Stimulated activated CD4-positive, alpha-beta T cell treated with anti-CD3 and anti-CD28 coated beads, Interleukin-1b, Interleukin-23, amount 100 ng/mL, for 1 hour (primary cell): ENCODE measurements at places on chromosomes 2 and 18.

DNA sequence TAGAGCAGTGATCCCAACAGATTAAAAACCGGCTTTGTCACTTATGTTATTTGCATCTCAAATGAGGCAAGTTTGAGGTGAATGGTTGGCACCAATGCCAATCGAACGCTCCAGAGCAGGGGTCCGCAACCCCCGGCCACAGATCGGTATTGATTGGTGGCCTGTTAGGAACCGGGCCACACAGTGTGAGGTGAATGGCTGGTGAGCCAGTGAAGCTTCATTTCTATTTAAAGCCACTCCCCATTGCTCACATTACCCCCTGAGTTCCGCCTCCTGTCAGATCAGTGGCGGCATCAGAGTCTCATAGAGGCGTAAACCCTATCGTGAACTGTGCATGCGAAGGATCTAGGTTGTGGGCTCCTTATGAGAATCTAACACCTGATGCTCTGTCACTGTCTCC is 132.0 kb downstream of the TMEM182 start:
- DNase-seq, result no peak

DNA sequence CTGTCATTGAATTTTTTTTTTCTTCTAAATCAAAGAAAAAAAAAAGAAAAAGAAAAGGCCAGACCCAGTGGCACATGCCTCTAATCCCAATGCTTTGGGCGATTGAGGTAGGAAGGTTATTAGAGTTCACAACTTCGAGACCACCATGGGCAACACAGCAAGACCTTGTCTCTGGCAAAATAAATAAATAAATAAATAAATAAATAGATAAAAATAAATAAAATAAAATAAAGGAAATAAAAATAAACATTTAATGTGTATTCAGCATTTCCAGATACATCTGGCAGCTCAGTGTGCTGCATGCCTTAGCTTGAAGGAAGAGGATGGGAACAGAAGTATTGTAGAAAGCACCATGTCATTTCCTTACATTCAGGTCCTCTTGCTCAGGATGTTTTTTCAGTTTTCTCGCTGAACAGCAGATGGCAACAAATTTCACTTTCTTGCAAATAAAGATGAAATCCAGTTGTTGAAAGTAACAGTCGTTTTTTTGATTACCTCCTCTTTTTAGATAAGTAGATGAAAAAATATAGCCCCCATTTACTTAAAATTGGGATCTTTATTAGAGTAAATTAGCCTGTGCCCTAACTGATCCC is 25.7 kb upstream of the FAM178B start:
- DNase-seq, result no peak

- DNase-seq, result no peak
Observed at GRCh38 chr2:190180313-190181122, 118.0 kb upstream of the MSTN start.

DNA sequence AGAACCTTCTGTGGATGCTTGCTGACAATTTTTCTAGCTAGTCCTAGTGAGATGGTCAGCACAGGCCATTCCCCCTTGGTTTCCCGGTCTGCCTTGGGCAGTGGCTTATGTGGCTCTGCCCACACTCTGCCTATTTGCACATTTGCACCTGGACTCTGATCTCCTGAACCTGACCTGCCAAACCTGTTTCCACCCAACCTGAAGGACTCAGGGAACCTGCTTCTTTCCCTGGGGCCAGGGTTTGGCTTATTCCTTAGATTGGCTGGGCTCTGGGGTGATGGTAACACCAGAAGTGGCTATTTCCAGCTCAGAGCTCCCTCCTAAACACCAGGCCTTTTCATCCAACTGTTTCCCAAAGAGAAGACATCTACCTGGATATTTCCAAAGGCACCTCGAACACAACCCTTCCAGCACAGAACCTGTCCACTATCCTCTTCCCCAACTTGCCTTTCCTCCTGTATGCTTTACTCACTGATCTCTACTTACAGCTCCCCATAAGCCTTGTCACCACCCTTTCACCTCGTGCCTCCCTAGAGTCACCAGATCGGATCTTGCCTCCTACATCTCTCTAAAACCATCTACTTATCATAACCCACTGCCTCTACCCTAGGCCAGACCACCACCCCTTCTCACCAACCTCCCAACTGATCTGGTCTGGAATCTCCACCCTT is 5.8 kb upstream of the MTA3 start:
- DNase-seq, result no peak

GRCh38 chr18:25077944-25078723 is 273.8 kb downstream of the ZNF521 start:
- no peak for DNase-seq

- no peak for DNase-seq
Observed at GRCh38 chr18:21064347-21064746, 47.3 kb downstream of the ROCK1 start.

- DNase-seq, result no peak
Observed at GRCh38 chr2:78910376-78910775, 115.1 kb upstream of the REG3G start.

DNA sequence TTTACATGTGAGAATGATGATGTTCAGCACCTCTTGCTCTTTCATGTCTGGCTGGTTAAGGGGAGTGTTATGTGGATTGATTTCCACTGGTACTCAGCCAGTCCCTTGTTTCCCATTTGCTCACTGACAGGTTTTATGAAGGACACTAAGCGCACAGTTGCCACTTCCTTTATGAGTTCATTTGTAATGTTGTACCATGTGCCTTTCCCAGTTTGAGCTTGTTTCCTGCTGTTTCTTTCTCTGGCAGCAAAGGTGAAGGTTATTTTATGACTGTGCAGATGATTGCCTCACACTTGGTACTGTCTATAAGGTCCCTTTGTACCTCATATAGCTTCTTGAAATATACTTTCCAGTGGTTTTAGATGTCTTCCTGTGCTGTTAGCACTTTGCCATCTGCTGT is 1700.5 kb upstream of the TMEFF2 start:
- no peak for DNase-seq

- no peak for DNase-seq
Observed at GRCh38 chr18:49880661-49881060, 67.3 kb upstream of the ACAA2 start.

DNA sequence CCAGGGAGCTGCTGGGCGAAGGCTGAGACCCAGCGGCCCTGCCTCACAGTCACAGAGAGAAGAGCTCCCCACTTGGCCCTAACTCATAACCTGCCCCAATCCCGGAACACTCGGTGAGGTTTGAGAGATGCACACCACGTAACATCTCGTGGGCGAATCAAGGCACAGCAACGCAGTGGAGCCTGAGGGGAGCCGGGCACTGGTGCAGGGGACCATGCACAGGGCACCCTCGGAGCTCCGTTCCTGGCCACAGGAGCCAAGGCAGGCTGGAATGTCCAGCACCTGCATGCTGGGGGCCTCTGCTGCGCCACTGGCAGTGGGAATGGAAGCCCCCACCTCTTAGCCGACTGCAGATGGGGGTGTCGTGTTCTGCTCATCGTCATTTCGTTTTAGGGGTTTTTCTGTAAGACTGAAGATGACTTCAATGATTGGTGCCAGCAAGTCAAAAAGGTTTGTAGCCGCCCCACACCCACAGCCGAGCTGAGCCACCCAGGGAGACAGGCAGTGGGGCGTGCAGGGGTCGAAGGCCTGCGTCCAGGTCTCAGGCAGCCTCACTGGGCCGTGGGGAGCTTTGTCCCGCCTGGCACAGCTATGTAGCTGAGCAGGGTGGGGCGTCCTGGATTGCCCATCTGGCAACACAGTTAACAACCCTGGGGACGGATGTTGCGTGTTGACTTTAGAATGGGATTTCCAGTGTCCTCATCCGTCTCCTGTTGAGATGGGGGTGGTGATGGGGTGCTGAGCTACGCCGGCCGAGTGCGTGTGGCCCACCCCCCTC is 16.1 kb downstream of the DTYMK start:
- DNase-seq, result no peak
